Aorta (tissue), 5 donors: ENCODE measurements at places on chromosomes 4 and X. TPM values are rescaled to one million over a fixed set of nuclear protein-coding genes. Genes with fewer than 3 reads are reported as not detected.
A peak's percentile ranks its signal among the peaks of the same experiment; 100 is the strongest.

- H3K4me1 ChIP-seq: no peaks in the 10 kb centered on the region
- no peak for DNase-seq
- H3K27ac ChIP-seq: no peak within 1 kb of the TSS
- peak within 1 kb of the TSS; percentile 79 for H3K4me3 ChIP-seq
- no peaks in the 10 kb centered on the region for H3K36me3 ChIP-seq
Measured at GRCh38 chr4:112296949-112297880, at the start of gene ALPK1. Gene ALPK1, plus strand, starts transcription at chr4:112297369.

DNA sequence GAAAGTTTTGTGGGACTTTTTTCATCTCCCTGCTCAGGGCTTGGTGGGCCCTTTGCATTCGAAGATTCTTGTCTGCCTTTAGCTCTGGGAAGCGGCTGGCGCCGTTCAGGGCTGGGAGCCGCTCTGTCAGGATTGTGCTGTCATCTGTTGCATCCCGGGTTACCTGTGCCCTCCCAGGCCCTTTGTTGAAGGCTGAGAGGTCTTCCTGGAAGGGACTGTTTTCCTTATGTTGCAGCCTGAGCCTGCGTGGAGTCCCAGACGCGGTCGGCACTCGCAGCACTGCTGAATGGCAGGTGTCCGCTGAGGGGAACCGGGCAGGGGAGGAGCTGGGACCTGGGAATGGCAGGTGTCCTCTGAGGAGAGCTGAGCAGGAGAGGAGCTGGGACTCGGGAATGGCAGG, 15.9 kb downstream of the RGS12 start:
- no peaks in the 10 kb centered on the region for H3K4me1 ChIP-seq
- H3K27me3 ChIP-seq: no peaks in the 10 kb centered on the region
- H3K27ac ChIP-seq: no peak overlapping the region
- H3K4me3 ChIP-seq: no peak overlapping the region

DNA sequence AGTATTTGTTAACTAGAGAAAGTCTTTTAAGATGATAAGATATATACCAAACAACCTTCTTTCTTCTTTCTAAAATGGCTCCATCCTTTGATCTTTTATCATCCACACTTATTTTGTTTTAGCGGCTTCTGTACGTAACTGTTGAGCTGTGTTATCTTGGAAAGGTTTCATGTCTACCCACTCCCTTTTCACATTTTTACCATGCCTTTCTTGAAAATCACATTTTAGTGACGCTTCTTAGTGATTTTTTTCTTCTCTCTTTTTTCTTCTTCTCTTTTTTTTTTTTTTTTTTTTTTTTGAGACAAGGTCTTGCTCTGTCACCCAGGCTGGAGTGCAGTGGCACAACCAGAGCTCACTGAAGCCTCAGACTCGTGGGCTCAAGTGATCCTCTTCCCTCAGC, 135.1 kb downstream of the CHIC2 start:
- no peaks in the 10 kb centered on the region for H3K27me3 ChIP-seq
- no peak overlapping the region for H3K4me3 ChIP-seq
- no peaks in the 10 kb centered on the region for H3K36me3 ChIP-seq
- no peaks in the 10 kb centered on the region for H3K4me1 ChIP-seq
- H3K27ac ChIP-seq: no peak overlapping the region
- no peak for DNase-seq

DNA sequence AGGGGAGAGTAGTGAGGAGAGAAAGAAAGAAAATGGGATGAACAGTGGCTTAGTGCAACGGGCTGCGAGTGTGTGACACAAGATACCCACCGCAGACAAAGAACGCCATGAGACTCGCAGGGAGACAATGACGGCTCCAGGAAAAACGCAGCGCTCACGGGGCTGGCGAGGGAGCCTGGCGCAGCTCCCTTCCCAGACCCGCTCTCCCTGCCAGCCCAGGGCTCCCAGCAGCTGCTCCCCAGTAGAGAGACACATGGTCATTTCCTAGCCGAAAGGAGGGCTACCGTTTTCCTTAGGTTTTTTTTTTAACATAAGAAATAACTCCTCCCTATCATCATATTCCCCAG, 149.5 kb downstream of the MAML3 start:
- no peaks in the 10 kb centered on the region for H3K36me3 ChIP-seq
- H3K27me3 ChIP-seq: no peaks in the 10 kb centered on the region
- H3K4me3 ChIP-seq: peak overlapping the region; percentile 92
- no peak overlapping the region for H3K27ac ChIP-seq

DNA sequence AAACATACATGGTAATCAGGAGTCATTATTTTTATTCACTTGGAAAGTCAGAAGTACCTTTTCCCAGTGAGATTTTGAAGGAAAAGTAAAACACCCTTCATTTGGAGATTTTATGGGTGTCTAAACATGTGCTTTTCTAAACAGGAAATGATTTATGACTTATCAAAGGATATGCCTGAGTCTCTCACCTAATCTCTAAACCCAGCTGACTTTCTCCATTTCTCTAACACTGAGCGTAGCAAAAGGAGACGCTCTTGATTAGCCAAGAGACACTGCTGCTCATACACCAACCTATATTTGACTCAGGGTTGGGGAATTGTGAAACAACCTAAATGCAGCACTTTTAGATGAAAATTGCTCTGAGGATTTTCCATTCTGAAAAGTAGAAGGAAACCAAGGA, 468.5 kb upstream of the FTHL17 start:
- no peaks in the 10 kb centered on the region for H3K36me3 ChIP-seq
- no peak overlapping the region for H3K27ac ChIP-seq
- H3K4me1 ChIP-seq: no peaks in the 10 kb centered on the region
- H3K27me3 ChIP-seq: no peaks in the 10 kb centered on the region
- H3K4me3 ChIP-seq: no peak overlapping the region

Gene TMEM47
- 123 TPM for total RNA-seq

GRCh38 chr4:153684182-153684970, at the start of gene TLR2:
Gene TLR2, plus strand, starts transcription at chr4:153684280. Its CDS starts 18,628 bp downstream, at chr4:153702908.
- H3K36me3 ChIP-seq: no peaks in the 10 kb centered on the region
- H3K4me3 ChIP-seq: peak within 1 kb of the TSS; percentile 31
- H3K4me1 ChIP-seq: no peaks in the 10 kb centered on the region
- H3K27ac ChIP-seq: no peak within 1 kb of the TSS

- DNase-seq: no peak
- H3K36me3 ChIP-seq: no peaks in the 10 kb centered on the region
- no peak overlapping the region for H3K27ac ChIP-seq
- H3K4me3 ChIP-seq: no peak overlapping the region
- no peaks in the 10 kb centered on the region for H3K27me3 ChIP-seq
Measured at GRCh38 chr4:53551281-53551864, 39.9 kb downstream of the LNX1 start.

Gene RIPPLY1
- not detected for total RNA-seq

GRCh38 chrX:119648421-119648775, 42.2 kb upstream of the NKRF start:
- H3K4me3 ChIP-seq: no peak overlapping the region
- H3K4me1 ChIP-seq: no peaks in the 10 kb centered on the region
- DNase-seq: no peak
- H3K27me3 ChIP-seq: no peaks in the 10 kb centered on the region
- H3K27ac ChIP-seq: no peak overlapping the region

Gene TMEM150C
- total RNA-seq: 3.5 TPM

Gene ZCCHC12
- not detected for total RNA-seq

- H3K36me3 ChIP-seq: no peaks in the 10 kb centered on the region
- H3K27ac ChIP-seq: no peak overlapping the region
- H3K4me1 ChIP-seq: peaks cover 5% of the 10 kb centered on the region
- H3K4me3 ChIP-seq: no peak overlapping the region
Measured at GRCh38 chr4:125313497-125313896, 1.3 kb upstream of the FAT4 start.

DNA sequence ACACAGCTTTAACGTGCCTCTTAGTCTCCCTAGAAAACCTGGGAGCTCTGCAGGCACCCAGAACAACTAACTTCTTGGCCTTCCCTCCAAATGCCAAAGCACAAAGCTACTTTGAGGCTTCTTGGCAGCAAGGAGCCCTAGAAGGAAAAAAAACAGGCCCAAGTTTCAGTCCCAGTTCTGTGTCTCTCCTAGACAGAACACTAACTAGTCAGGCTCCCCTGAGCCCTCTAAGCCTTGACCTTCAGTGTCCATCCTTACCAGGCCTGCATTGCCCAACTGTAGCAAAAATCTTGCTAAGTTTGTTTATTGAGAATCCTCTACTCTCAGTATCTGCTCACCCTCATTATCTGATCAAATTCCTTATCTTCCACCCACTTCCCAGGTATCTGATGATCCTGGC, 79.2 kb downstream of the PAPSS1 start:
- H3K4me3 ChIP-seq: no peak overlapping the region
- H3K36me3 ChIP-seq: no peaks in the 10 kb centered on the region
- peaks cover 5% of the 10 kb centered on the region for H3K4me1 ChIP-seq
- peak overlapping the region; percentile 82 for H3K27ac ChIP-seq
- H3K27me3 ChIP-seq: no peaks in the 10 kb centered on the region
- DNase-seq: no peak

- no peaks in the 10 kb centered on the region for H3K4me1 ChIP-seq
- no peak overlapping the region for H3K4me3 ChIP-seq
- H3K36me3 ChIP-seq: no peaks in the 10 kb centered on the region
- no peak for DNase-seq
- no peak overlapping the region for H3K27ac ChIP-seq
Measured at GRCh38 chr4:43399726-43400125, 507.2 kb downstream of the GRXCR1 start.

GRCh38 chr4:8128100-8128856, 30.3 kb downstream of the ABLIM2 start:
- no peaks in the 10 kb centered on the region for H3K4me1 ChIP-seq
- no peak overlapping the region for H3K27ac ChIP-seq
- DNase-seq: no peak
- H3K36me3 ChIP-seq: no peaks in the 10 kb centered on the region

DNA sequence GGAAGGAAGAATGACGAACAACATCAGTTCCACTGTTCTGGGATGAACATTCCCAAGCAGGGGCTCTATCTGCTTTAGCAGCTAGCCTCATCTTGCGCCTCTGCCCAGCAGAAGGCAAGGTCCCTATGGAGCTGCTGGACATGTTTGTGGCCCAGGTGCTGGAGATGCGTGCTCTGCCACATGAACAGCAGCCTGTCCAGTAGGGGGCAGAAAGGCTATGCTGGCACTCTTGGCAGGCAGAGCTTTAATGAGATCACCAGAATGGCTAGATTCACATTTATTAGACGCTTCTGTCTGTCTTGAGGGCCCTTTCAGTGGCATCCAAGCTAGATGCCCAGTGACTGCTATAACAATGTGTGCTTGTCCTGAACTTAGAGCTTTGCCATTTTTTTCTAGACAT, 1826.0 kb downstream of the STIM2 start:
- H3K4me1 ChIP-seq: no peaks in the 10 kb centered on the region
- H3K36me3 ChIP-seq: no peaks in the 10 kb centered on the region
- H3K4me3 ChIP-seq: no peak overlapping the region

DNA sequence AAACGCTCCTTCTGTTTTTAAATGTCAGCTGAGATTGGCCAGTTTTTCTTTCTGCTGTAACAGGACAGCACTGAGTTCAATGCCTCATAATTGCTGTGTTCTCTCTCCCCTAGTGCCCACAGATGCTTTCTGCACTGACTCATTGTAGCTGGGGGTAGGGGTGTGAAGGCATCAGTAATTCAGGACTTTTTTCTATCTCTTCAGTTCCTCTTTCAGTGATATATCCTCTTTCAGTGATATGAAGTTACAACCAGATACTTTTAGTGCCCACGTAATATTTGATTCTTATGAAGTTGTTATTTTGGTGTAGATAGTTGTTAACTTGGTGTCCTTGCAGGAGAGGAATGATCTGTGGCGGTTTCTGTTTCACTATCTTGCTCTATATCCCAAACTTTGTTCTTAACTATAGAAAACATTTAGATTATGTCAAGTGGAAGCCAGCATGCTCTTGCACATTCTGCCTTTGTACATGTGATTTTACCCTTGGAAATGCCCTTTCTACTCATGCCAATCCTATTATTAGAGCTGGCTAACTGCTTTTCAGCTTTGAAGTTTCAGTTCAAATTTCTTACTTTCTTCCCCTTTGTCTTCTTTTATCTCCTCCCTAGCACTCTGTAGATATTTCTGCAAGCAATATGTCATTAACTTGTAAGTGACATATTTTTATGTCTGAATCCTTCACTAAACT, 1258.4 kb downstream of the FAM133A start:
- H3K27me3 ChIP-seq: no peaks in the 10 kb centered on the region
- H3K4me1 ChIP-seq: no peaks in the 10 kb centered on the region
- no peak overlapping the region for H3K27ac ChIP-seq
- H3K4me3 ChIP-seq: no peak overlapping the region

GRCh38 chr4:8585721-8586212, 5.6 kb downstream of the GPR78 start:
- H3K27me3 ChIP-seq: no peaks in the 10 kb centered on the region
- peak; percentile 57 for DNase-seq
- no peaks in the 10 kb centered on the region for H3K4me1 ChIP-seq
- no peaks in the 10 kb centered on the region for H3K36me3 ChIP-seq

- no peaks in the 10 kb centered on the region for H3K27me3 ChIP-seq
- no peak overlapping the region for H3K27ac ChIP-seq
- H3K4me1 ChIP-seq: no peaks in the 10 kb centered on the region
- H3K36me3 ChIP-seq: no peaks in the 10 kb centered on the region
- DNase-seq: no peak
Measured at GRCh38 chr4:124079174-124079780, 633.3 kb downstream of the ANKRD50 start.

DNA sequence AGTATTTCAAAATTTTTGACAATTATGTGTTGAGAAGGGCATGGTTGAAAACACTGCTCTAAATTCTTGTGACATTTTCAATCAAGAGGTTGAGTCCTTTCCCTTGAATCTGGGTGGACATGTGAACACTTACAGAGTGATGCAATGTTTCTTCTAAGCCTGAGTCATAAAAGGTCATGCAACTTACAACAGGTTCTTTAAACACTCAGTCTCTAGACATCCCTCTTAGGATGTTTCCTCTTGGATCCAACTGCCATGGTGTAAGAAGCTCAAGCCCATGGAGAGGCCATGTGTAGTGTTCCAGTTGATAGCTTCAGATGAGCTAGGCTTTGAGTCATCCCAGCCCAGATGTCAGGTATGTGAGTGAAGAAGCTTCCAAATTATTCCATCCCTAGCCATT, 232.2 kb upstream of the MAOA start:
- H3K4me3 ChIP-seq: no peak overlapping the region
- no peaks in the 10 kb centered on the region for H3K36me3 ChIP-seq
- H3K27me3 ChIP-seq: no peaks in the 10 kb centered on the region
- H3K27ac ChIP-seq: no peak overlapping the region
- no peak for DNase-seq

- H3K4me3 ChIP-seq: no peak overlapping the region
- no peak for DNase-seq
- no peaks in the 10 kb centered on the region for H3K36me3 ChIP-seq
Measured at GRCh38 chrX:103211012-103211715, 3.7 kb upstream of the BEX4 start.

- no peak overlapping the region for H3K4me3 ChIP-seq
- no peaks in the 10 kb centered on the region for H3K27me3 ChIP-seq
- no peak for DNase-seq
- no peak overlapping the region for H3K27ac ChIP-seq
Measured at GRCh38 chrX:38109042-38109898, 102.9 kb downstream of the SYTL5 start.

GRCh38 chr4:788636-789297, 37.2 kb downstream of the CPLX1 start:
- no peaks in the 10 kb centered on the region for H3K4me1 ChIP-seq
- H3K4me3 ChIP-seq: no peak overlapping the region
- H3K36me3 ChIP-seq: no peaks in the 10 kb centered on the region
- DNase-seq: peak; percentile 71
- no peaks in the 10 kb centered on the region for H3K27me3 ChIP-seq
